ENCODE measurements at places on chromosomes 4 and X.

DNA sequence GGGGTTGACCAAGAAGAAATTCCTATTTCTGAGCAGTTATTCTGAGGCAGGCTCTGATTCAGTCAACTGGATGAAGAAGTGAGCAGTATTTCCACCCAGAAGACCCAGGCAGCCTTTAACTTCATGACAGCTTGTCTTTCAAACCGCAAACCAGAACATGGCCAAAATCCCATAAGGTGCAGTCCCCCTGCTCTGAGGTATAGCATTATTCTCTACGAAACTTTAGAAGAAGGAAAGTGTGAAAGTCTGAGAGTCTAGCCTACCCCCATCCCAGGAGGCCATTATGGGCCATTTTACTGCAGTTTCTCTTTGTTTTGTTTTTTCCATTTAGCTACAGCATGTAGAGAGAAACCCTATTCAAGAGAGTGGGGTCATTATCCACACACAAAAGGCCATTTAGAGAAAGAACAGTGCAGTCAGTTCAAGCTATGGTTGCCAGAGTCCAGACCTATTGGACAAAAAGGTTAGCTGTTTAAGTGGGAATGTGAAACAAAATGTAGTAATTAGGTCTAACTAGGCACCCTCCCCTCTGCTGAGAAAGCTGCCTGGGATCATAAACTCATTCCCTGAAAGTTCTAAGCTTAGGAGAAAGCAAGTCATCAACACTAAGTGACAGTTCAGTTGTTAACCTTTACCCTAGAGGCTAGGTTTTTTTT lies 52.1 kb upstream of the RASGEF1B start:
- DNase-seq = no peak

- DNase-seq = no peak
These were observed 89.2 kb downstream of the WDFY3 start for GRCh38 chr4:84877051-84877833.

- peak; percentile 6 for DNase-seq
These were observed 35.7 kb upstream of the INTS6L start for GRCh38 chrX:135484641-135485289.

- DNase-seq = no peak
These were observed 559.7 kb upstream of the FAT1 start for GRCh38 chr4:187283201-187283955.

- DNase-seq = no peak
These were observed 108.7 kb downstream of the CORIN start for GRCh38 chr4:47729131-47729680.

DNA sequence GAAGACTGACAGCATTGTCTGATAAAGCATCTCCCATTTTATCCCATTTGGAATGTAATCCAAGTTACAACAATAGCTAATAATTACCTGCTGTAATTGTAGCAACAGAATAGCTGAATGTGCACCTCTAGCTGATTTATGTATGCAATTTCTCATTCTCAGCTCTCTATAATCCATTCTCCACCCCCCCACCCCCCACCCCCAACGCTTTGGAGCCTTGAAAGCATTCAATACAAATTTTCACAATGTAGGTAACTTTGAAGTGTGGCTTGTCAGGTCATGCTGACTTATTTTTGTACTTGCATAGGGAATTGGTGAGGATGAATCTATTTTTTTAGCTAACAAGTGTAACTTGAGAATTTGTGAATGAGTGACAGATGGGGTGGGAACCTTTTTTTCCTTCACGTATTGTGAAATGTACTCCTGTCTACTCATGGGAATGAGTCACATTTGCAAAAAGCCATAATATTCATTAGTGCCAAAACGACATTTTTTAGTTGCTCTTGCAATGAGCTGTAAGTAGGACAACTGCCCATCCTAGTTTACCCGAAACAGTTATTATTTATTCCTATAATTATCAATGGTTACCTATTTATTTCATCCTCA lies 159.3 kb downstream of the PALLD start:
- DNase-seq = no peak

- DNase-seq = no peak
These were observed 37.5 kb downstream of the BEX3 start for GRCh38 chrX:103413705-103414387.

GRCh38 chrX:15816886-15817285 lies 26.6 kb downstream of the ZRSR2 start:
- peak; percentile 40 for DNase-seq

- no peak for DNase-seq
These were observed 17.3 kb upstream of the CLNK start for GRCh38 chr4:10701702-10702460.

GRCh38 chrX:26411045-26411444 lies 195.1 kb downstream of the MAGEB5 start:
- no peak for DNase-seq

- peak; percentile 14 for DNase-seq
These were observed at the start of gene ZFP92 for GRCh38 chrX:153411255-153411987. Gene ZFP92, plus strand, starts transcription at chrX:153411472. Its CDS starts 6,851 bp downstream, at chrX:153418323.

DNA sequence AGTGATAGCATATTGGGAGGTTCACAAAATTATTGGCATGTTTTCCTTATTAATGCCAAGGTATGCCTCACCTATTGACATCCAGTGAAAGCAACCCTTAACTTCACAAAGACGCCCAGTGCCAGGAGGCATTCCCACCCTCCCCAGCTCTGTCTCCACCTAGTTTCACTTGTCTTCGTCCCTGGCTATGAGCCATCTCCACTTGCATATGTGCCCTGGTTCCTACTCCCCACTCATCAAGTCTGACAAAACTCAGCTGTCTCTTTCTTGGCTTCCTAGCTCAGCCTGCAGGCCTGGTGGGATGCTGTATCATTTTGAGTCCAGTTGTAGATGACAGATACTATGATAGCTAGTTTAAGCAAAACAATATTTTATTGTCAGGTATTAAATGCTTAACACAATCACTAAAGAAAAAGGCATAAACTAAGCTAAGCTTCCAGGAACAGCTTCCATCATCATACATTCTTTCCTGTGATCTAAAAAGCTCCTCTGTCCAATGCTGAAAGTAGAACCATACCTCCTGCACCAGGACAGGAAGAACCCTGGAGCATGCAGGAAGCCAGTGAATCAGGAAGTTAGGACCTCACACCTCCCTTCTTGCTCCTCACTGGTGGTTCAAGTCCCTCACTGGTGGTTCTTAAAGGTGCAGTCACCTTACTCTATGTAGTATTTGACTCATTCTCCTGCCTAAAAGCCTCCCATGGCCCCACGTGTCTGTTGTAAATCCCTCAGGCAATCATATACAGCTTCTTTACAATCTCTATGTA lies 410.3 kb upstream of the RASGEF1B start:
- DNase-seq = no peak

- DNase-seq = no peak
These were observed 119.8 kb upstream of the TEX13D start for GRCh38 chrX:124212622-124213021.

- DNase-seq = no peak
These were observed 6.4 kb upstream of the FRMPD3 start for GRCh38 chrX:107442914-107443527.

DNA sequence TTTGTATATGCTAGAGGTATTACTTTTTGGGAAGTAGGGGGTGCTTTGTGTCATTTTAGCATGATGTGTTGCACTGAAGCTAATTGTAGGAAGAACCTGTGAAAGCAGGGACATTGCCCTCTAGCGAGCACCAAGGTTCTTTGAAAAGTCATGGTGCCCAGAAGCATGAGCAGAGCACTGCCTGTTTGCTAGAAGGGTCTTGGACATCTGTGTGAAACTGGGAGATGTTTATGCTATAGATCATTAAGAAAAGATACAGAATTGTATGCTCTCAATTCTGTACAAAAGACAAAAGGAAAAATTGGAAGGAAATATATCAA lies 14.7 kb downstream of the GRPR start:
- no peak for DNase-seq

DNA sequence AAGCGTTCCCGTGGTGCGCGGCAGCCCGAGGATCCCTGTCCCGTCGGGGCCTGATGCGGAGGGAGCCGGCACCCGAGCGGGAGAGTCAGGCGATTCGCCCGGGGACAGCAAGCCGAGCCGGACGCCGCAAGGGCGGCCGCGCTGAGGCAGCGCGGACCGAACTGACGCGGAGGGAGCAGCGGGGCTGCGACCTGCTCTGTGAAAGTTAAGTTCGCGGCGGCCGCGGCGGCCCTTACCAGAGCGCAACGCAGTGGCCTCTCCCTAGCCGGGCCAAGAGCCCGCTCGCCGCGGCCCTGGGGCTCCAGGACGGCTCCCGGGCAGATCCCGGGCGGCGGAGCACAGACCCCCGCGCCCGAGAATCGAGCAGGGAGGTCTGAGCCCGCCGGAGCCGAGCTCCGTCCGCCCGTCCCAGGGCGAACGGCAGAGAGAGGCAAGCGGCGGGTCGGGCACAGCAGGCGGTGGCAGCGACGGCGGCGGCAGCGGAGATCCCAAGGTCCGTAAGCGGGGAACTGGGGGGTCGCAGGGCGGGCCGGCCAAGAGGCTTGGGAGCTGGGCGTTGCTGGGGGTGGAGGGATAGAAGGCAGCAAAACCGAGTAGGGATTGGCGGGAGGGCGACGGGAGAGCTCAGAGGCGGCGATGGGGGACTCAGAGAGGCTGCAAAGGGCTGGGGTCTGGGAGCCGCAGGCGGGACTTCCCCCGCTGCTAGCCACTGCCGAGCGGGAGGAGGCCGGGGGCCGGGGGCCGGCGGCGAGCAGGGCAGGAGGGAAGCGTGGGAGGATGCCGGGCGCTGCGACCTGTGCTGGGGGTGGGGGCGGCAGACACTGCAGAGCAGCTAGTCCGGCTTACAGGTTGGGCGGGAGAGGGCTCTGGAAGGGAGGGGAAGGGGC lies 1.0 kb downstream of the GPR50 start:
- no peak for DNase-seq

DNA sequence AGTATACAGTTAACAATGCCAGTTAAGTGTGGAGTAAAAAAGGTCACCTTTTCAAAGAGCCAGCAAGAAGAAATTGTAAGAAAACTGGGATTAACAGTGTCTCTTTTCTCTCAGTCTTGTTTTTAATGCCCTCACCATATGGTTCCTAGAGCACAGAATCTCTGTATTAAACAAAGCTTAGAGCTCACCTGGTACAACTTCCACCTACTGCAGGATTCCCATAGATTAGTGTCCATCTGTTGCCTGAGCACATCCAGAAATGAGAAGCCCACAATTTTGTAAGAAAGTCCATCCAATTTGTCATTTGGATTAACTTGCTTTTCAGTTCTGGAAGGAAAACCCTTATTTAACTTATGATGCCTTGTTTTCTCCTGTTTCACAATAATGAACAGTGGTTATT lies 1037.1 kb downstream of the STPG2 start:
- DNase-seq = no peak

- DNase-seq = no peak
These were observed 88.0 kb upstream of the RAPGEF2 start for GRCh38 chr4:159014859-159015258.

DNA sequence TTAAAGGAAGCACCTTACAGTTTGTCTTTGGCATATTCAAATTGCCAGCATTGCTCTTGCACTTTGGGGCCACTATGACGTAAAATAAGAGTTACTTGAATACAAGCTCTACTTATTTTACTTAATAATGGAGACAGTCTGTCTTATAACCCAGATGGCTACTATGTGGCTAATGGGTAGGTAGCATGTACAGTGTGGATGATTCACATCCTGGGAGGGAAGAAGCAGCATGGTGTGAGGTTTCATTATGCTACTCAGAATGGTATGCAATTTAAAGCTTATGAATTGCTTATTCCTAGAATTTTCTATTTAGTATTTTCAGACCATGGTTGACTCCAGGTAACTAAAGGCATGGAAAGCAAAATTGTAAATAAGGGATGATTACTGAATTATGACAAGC lies 761.8 kb upstream of the ATOH1 start:
- DNase-seq = no peak

DNA sequence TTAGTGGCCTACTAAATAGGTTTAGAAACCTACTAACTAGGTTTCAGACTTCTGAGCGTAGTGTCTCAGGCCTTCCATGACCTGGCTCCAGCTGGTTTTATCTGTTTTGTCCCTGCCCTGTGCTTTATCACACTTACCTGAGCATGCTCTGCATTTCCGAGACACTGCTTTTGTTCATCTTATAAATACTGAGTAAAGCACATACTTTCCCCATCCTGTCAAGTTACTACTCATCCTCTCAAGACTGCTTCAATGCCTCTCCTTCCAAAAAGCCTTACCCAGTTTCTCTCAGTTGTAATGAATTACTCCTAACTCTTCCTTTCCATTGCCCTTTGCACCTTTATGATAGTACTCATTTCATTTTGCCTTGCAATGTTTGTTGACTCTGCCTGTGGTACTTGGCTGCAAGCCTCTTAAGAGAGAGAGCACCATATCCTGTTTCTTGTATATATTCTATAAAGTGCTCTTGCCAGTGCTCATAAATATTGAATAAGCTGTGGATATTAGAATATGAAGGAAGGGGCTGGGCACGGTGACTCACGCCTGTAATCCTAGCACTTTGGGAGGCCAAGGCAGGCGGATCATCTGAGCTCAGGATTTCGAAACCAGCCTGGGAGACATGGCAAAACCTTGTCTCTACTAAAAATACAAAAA lies 34.4 kb downstream of the SLAIN2 start:
- DNase-seq = no peak

DNA sequence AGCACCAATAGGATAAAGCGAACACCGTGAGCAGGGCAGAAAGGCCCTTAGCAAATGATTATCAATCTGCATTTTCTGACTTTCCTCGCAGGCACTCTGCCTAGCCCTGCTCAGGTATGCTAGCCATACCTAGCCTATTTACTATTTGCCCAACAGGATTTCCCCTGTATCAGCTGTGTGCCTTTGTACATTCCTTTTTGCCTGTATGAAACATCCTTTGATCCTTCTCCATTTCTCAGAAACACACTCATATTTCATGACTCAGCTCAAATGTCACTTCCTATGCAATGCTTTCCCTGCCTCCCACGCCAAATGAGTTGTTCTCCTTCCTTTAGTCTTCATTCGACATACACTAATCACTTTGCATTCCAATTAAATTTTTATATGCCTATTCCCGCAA lies 37.2 kb downstream of the PCDH7 start:
- no peak for DNase-seq

- no peak for DNase-seq
These were observed 43.0 kb downstream of the TFDP3 start for GRCh38 chrX:133175162-133175561.

- DNase-seq = no peak
These were observed 85.1 kb downstream of the SORBS2 start for GRCh38 chr4:185726931-185727330.

GRCh38 chrX:140065961-140066662 lies 100.8 kb upstream of the CXorf66 start:
- DNase-seq = no peak

DNA sequence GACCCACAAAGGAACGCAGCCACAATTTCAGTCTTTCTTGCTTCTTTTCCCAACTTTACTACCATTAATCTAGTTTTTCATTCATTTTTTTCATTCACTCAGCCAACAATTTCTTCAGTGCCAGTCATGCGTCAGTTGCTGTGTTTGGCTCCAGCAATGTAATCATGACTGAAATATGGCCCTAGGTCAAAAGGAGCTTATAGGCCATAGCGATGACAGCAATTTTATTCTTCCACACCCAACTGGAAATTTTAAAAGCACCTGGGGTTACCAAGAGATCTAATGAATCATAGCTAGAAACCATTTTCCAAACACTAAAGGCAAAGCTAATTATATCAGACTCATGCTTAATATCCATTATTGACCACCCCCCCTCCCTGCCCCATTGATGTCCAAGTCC lies 29.8 kb upstream of the C1QTNF7 start:
- DNase-seq = no peak

- no peak for DNase-seq
These were observed 521.6 kb downstream of the TRIML1 start for GRCh38 chr4:188660796-188661195.
